ENCODE measurements at places on chromosomes 11 and 22.

DNA sequence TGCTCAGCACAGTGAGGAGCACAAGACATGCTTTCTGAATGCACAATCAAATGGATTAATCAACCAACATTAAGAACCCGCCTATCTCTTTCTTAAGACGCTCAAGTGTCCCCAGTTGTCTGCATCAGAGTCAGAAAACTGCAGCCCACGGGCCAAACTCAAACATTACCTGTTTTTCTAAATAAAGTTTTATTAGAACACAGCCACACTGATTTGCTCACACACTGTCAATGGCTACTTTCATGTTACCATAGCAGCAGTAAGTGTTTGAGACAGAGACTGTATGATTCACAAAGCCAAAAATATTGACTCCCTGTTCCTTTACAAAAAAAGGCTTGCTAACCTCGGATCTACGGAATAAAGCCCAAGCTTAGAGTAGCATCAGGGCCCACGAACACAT, 49.0 kb upstream of the ISX start:
- no peak for DNase-seq

DNA sequence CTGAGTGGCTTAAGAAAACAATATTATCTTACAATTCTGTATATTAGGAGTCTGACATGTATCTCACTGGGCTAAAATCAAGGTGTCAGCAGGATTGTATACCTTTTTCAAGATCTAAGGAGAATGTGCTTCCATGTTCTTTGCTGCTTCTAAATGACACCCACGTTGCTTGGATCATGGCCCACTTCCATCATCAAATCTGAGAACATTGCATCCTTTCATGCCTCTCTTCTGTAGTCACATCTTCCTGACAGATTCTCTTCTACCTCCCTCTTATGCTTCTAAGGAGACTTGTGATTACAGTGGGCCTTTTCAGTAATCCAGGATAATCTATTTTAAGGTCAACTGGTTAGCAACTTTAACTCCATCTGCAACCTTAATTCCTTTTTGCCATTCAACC, 499.4 kb downstream of the FAM181B start:
- no peak for DNase-seq

- peak; percentile 59 for DNase-seq
Observed at GRCh38 chr22:31561238-31561887, 65.0 kb downstream of the SFI1 start.

- DNase-seq, result no peak
Observed at GRCh38 chr11:65894034-65894591, 3.6 kb downstream of the CCDC85B start.

DNA sequence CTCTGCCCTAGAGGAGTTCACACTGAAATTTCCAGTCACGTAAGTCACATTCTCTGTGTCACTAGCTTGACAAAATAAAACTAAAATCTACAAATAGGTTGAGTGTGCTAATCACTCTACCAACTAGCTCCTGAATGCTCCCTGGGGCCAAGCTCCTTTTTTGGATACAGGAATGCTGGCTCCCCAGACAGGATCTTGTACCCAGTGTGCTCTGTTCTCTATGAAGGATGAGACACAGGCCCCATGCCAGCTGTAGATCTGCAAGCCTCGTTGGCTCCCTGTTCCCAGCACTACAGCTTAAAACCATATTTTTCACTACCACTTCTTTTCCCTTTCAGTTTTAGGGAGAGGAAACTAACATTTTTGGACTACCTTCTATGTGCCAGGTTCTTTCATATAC, 3.7 kb upstream of the IPO7 start:
- no peak for DNase-seq

DNA sequence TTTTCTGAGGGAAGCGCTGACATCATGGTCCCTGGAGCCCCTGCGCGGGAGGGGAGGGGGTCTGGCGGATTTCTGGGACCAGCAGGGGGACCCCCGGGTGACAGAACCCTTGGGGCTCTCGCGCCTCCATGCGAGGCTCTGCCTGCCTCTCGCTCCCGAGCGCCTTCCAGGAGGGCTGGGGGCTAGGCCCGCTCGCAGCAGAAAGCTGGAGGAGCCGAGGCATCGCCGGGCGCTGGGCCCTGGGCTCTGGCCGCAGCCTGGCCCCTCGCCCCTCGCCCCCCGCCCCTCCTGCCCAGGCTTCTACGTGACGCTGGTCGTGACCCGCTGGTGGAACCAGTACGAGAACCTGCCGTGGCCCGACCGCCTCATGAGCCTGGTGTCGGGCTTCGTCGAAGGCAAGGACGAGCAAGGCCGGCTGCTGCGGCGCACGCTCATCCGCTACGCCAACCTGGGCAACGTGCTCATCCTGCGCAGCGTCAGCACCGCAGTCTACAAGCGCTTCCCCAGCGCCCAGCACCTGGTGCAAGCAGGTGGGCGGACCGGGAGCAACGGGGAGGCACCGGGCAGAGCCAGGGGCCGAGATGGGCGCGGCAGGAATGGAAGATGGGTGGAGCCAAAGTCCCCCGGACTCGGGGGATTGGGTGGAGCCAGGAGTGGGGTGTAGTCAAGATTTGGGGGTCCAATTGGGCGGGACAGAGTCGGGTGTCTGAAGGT, 5.4 kb downstream of the BEST1 start:
- peak; percentile 88 for DNase-seq

DNA sequence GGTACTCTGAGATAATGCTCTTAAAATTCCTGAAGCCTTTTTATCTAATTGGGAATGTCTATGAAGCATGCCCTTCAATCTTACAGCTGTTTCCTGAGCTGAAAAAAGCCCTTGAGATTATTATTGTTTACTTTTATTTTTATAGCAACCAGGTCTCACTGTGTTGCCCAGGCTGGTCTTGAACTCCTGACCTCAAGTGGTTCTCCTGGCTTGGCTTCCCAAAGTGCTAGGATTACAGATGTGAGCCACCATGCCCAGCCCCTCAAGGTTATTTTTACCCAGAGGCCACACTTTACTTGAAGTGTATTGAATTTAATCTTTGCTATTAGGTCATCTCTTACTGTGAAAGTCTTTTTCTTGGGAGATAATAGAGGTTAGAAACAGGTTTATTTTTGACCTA, 7.0 kb upstream of the SWAP70 start:
- DNase-seq, result no peak

DNA sequence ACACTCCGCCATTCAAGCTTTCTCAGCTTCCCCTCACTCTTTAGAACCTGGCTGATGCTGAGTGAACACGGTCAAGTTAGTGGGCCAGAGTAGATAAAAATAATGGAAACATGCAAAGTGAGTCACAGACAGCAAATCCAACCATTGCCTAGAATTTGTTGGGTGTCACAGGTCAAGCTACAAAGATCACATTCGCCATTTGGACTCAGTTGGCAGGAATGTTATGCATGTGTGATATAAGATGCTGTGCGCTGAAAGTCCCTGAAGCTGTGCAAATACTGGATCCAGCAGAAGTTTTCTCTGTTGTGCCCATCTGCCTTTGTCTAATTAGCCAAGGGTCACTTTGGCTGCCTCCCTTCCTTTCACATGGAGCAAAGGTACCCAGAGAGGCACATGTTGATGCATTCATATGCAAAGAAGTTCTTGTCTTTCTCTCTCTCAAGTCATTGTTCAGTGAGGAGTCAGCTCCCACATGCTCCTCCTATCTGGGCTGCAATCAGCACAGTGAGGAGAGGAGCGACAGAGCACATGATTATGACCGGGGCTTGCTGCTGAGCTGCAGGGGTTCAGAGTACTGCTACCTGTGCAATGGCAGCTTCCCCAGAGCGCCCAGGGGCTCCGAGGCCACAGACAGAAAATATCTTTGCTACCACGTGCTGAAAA, 39.7 kb downstream of the FLI1 start:
- DNase-seq, result no peak

- no peak for DNase-seq
Observed at GRCh38 chr11:101523634-101524260, 60.1 kb downstream of the TRPC6 start.

DNA sequence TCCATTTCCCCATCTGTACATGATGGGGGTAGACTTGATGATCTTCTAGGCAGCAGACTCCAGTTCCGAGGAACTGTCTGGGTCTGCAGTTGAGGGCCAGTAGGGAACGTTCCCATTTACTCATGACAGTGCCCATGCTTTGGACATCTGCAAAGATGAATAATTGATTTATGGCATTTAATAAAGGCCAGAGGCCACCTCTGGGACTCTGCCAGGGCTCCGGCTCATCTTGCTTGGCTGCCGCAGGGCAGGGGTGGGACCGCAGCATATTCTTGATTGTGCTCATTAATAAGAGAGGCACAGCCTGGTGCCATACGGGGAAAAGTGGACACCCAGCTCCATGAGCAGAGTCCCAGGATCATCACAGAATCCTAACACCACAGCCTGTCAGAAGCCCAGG, 28.1 kb upstream of the KLHL35 start:
- DNase-seq, result no peak

DNA sequence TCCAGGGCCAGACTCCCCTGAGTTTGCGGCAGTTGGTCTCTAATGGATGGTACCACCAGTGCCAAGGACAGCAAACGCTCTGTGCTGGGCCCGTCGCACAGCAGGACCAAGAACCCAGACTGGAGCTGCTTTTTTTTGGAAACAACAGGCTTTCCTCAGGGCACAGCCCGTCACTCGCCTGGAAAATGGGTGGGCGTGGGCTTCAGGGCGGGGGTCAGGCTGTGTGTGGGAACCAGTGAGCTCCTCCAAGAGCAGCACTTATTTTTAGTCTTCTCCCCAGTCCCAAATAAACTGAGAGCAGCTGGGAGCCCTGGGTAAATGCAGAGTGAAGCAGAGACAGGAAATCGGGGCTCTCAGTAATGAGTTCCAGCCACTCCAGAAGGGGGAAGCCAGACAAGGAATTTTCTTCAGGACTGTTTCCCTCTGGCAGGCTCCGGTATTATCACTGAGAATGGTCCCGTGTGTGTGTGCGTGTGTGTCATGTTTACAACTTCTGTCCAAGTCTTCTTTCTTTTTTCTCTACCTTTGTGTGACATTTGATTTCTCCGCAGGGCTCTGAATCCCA, 63.0 kb downstream of the PPFIBP2 start:
- no peak for DNase-seq

DNA sequence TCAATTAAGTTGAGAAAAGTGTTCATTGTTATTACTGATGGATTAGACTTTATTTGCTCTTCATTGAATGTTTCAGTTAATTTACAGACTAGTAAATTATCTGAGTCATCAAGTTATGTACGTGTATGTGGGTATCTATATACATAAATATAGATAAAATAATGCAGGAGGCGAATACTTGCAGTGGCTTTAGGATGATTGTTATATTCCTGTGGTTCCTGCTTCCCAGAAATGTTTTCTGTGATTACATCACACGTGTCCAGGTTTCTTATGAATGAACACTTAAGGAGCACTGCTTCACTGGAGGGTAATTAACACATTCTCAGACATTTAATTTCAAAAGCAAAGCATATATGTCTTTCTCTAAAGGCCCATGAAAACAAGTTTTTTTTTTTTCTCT, 28.4 kb downstream of the YAP1 start:
- no peak for DNase-seq

- peak; percentile 71 for DNase-seq
Observed at GRCh38 chr11:73376803-73377629, 817 bp downstream of the RELT start.

GRCh38 chr11:103031834-103032233, 60.1 kb downstream of the DCUN1D5 start:
- DNase-seq, result no peak

- DNase-seq, result no peak
Observed at GRCh38 chr22:30643055-30643875, 7.7 kb downstream of the SLC35E4 start.

DNA sequence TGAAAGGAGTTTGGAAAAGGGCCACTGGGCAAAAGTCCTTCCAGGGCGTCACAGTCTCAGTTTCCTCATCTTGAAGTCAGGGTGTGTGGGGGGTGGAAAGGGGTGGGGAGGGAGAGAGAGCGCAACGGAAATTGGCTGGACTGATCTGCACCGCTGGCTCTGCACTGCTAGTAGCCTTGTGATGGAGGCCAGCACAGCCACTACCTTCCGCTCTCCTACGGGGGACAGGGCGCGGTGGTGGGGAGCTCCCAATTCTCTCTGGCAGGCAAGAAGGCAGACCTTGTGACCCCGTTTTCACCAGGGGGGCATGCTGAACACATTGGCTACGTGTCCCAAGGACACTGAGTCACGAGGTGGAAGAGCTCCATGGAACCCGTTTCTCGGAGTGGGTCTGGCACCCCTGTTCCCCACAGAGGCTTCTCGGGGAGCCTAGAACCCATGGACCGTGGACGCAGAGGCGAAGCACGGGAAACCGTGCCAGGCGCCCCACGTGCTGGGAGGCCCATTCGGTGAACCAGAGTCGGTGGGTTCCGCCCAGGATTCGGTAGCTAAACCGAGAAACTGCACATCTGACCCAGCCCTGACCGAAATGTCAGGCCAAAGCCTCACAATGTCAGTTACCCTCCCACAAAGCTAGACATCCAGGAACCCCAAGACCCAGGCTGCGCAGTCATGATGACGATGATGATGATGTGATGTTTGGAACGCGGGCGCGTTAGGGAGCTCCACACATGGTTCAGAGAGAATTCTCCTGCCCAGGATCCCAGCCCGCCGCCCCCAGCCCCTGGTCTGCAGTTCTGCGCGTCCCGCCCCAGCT, 28.3 kb upstream of the WNT11 start:
- DNase-seq, result no peak

GRCh38 chr11:6586434-6587359, 16.7 kb downstream of the RRP8 start:
- no peak for DNase-seq

- no peak for DNase-seq
Observed at GRCh38 chr11:61049859-61050258, 52.4 kb upstream of the CD5 start.

GRCh38 chr11:12581416-12581815, 92.8 kb upstream of the TEAD1 start:
- no peak for DNase-seq

- no peak for DNase-seq
Observed at GRCh38 chr11:119359365-119360214, 13.1 kb upstream of the MFRP start.

GRCh38 chr11:123695231-123695630, 40.8 kb upstream of the SCN3B start:
- no peak for DNase-seq

DNA sequence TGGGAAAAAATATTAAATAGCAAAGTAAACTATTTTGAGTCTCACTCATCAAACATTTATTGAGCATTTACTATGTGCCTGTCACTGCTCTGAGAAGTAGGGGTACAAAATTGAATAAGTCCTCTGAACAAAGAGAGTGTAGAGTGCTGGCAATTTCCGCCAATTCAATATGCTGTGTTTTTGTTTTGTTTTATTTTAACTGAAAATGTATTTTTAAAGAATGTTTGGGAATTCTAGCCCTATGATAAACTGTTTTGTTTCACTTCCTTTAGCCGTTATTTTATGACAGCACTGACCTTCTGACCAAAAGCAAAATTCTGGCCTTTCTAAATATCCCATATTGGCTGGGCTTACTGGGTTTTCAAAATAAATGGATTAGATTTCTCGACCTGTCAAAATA, 64.7 kb upstream of the LMO2 start:
- DNase-seq, result no peak

- no peak for DNase-seq
Observed at GRCh38 chr11:61996933-61997332, 29.5 kb upstream of the FTH1 start.

All from NCI-H1417 (cell line).